ENCODE measurements at places on chromosomes 12 and 14.

GRCh38 chr14:70555890-70556289, 21.1 kb upstream of the ADAM20 start:
- no peak for DNase-seq

GRCh38 chr14:26233118-26233517, 364.7 kb downstream of the NOVA1 start:
- DNase-seq, result peak; percentile 11

DNA sequence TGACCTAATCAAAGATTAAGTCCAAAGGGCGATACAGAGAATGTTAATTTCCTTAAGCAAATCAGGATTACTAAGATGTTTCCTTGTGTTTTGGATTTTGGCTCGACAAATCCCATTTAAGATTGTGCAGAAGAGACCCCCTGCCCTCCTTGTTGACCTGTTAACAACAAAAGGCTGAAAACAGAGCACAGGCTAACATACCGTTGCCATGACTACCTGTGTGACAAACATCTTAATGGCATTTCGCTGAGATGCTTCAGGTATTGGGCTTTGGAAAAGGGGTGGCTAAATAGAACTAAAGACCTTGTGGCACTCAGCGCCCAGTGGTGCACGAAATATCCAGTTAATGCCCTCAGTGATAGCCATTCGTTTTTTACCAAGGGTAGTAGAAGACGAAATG, 1532.3 kb upstream of the TMEM132C start:
- DNase-seq, result no peak

DNA sequence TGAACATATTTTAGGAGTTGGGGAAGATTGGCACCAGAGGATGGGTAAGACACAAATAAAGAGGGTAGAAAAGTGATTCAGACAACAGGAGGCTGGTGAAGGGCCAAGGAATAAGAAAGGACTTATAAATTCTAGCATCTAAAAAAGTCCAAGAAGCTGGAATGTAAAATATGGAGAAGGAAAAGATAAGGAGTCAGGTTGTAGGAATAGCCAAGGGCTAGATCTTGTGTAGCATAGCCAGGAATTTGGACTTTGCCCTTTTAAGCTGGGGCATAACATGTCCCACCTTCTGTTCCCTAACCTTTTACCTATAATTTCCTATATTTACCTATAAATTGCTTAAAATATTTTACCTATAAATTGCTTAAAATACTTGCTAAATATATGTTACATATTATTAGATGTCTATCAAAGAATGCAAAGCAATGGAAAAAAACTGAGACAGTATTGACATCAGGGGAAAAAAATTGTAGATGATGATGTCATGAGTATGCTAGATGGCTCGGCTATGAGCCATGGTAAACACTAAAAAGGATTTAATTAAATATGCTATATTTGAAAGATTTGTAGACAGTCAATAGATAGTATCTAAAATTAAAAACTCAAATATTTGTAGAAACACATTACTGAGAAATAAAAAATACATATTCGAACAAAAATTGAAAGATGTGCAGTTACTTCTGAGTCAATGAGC, 99.7 kb upstream of the PLEKHG7 start:
- DNase-seq, result no peak

DNA sequence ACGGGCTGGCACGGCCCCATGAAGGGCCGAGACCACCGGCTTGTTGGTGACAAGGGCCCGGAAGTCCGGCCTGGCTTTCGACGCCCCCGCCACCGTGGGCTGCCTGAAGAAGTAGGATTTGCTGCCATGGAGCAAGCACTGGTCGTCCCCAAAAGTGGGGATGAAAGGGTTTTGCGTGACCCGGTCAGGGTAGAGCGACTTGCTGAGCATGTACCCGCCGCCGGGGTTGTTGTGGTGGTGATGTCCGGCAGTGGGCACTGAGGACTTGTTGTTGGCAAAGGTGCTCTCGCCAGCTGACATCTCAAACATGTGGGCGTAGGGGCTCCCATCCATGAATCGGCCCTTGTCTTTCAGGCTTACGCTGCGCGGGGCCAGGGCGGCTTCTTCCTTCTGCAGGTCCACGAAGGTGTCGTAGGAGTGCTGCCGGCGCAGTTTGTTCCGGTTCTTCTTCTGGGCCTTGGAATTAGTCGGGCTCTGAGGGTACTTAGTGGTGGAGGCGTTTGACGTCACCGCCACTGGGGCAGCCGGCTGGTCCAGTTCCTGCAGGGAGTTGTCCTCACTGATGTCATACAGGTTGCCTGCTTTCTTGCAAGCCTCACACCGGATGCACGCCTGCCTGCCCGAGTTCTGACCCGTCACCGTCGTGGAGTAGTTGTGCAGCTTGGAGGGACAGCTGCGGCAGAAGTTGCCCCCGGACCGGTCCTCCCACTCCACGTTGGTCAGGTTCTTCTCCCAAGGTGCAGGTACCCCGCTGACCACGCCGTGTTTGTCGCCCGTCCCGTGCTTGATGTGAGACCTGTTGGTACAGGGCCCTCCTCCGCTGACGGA, 366.6 kb downstream of the EMP1 start:
- no peak for DNase-seq

- no peak for DNase-seq
Measured at GRCh38 chr12:6340745-6341416, 995 bp downstream of the TNFRSF1A start.

DNA sequence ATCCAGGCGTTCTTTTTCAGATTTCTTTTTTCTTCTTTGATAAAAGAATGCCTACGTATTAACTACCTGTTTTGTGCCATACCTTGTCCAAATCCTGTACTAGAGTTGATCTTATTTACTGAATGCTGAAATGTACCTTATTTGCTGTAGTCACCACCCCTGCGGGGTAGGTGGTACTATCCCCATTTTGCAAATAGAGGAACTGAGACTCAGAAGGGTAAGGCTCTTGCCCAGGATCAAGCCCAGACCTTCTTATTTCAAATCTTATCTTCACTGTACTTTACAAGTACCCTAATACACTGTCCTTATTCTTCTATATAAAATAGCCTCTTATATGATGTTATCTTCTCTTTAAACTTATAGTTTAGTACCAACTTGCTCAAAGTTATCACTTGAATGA, 206.5 kb downstream of the SLC41A2 start:
- DNase-seq, result no peak

GRCh38 chr14:30884901-30885300, 10.5 kb downstream of the COCH start:
- DNase-seq, result no peak

DNA sequence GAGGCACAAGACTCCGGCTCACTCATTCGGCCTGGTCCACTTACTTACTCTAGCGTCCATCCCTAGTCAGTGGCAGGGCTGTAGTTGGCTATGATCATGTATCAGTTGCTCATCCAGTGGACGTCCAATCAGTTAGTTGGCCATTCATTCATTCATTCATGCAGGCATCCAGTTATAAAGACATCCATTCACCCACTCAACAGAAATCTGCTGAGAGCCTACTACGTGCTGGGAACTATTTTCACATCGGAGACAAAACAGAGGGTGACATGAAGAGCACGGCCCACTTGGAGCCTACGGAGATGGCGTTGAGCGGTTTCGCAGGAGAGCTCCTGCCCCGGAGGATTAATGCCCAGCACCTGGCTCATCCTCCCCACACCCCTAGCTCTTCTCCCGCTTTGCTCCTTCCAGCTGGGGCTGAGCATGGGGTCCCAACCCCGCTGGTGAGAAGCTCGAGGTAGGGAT, 49.7 kb downstream of the SNAPC1 start:
- no peak for DNase-seq

GRCh38 chr14:33612197-33612505, 338.7 kb downstream of the EGLN3 start:
- no peak for DNase-seq

GRCh38 chr14:58299401-58300330, 1.3 kb downstream of the ARID4A start:
- no peak for DNase-seq

GRCh38 chr14:81169711-81170103, 51.1 kb downstream of the GTF2A1 start:
- no peak for DNase-seq

DNA sequence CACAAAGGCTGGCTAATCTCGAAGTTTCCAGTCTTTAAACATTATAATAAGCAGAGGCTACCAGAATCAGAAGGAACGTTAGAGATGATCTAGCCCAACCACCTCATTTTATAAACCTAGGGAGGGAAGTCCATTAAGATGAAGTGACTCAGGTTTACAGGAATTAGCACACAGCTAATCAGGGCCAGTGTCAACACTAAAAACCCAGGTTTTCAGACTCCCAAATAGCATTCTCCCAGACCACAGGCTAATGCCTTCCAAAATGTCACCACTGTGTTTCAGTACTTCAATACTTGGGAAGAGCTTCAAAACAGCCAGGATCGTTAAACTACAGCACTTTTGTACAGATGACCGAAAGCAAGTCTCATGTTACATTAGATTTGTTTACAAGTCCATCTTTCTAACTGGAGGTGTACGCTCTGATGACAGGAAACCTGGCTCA, 89.2 kb downstream of the FOXN3 start:
- peak; percentile 55 for DNase-seq

DNA sequence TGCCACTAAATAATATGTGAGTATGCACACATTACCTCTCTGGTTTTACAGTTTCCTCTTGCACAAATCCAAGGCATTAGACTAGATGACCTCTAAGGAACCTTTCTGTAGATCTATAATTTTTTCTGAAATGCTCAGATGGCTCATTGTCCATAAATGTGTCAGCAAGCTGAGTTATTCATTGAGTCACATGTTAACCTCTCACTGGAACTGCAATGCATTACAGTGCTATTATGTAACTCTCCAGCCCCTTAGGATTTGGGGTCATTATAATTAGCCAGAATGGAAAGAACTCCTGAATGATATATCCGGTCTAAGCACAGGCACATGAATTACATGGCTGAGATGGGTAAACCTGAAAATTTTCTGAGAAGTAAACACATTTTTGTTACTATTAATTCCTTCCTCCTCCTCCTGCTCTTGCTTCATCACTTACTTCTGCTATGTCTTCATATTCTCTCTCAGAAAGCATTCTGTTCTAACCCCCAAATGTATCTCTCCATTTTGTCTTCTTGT, 20.3 kb upstream of the DRAM1 start:
- no peak for DNase-seq

GRCh38 chr14:96634481-96634880, 132.3 kb downstream of the PAPOLA start:
- no peak for DNase-seq

DNA sequence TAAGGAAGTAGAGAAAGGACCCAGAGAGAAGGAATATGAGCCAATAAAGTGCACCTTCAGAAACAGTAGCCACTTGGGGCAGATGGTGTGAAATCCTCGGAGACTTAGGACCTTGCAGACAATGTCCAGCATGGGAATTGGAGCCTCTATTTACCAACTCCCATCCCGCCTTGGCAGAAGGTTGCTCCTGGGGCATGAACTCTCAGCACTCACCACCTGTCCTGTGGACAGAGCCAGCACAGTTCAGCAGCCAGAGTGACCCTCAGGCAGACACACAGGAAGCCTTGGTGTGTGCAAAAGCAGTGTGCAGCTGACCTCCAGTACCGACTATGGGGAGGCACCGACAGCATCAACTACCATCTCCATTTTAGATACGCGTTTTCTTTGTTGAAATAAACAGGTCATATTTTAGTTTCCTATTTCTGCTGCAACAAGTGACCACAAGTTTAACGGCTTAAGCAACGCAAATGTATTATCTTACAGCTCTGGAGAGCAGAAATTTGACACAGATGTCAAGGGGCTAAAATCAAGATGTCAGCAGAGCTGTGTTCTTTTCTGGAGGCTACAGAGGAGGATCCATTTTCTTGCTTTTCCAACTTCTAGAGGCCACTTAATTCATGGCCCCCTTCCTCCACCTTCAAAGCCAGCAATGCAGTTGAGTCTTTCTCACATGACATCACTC, 428.1 kb downstream of the MED13L start:
- DNase-seq, result no peak

DNA sequence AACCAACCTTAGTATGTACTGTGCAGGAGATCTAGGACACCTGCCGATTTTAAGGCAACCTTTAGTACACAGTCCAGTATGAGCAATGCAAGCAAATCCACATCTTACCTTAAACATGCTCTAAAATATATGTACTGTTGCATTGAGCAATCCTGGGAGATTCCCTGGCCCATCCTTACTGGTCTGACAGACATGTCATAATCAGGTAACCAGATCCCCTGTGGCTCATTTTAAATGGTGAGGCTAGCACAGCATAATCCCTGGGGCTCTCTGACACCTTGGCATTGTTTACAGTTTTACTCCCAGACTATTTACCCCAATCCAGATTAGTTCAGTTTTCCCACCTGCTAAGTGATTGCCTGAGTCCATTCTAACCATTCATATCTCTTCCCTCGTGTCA, 15.1 kb downstream of the BMAL2 start:
- DNase-seq, result no peak

DNA sequence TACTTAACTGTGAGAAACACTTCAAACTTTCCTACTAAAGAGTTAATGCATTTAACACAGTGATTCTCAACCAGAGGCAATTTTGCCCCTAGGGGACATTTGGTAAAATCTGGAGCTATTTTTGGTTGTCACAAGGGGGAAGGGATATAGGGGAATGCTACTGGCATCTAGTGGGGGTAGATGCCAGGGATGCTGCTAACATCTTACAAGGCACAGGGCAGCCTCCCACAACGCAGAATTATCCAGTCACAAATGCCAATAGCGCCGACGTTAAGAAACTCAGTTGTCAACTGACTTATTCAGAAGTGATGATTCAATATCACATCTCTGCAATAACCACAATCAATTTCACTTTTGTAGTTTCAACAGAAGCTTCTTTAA, 2.0 kb downstream of the EEA1 start:
- DNase-seq, result no peak

GRCh38 chr12:31326736-31327659, 1.0 kb upstream of the SINHCAF start:
- DNase-seq, result no peak

- DNase-seq, result no peak
Measured at GRCh38 chr14:31660191-31660590, 99.0 kb downstream of the NUBPL start.

GRCh38 chr14:97943619-97944018, 1146.4 kb downstream of the VRK1 start:
- no peak for DNase-seq

DNA sequence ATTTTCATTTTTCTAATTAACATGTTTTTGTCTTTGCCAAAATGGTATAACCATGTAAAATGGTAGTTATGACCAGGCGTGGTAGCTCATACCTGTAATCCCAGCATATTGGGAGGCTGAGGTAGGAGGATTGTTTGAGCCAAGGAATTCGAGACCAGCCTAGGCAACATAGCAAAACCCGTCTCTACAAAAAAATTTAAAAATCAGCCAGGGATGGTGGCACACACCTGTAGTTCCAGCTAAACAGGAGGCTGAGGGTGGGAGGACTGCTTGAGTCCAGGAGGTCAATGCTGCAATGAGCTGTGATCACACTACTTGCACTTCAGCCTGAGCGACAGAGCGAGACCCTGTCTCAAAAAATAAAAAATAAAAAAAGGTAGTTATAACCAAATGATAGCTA, 23.1 kb downstream of the PPTC7 start:
- DNase-seq, result no peak

GRCh38 chr12:388541-389141, 479 bp downstream of the KDM5A start:
- DNase-seq, result no peak

DNA sequence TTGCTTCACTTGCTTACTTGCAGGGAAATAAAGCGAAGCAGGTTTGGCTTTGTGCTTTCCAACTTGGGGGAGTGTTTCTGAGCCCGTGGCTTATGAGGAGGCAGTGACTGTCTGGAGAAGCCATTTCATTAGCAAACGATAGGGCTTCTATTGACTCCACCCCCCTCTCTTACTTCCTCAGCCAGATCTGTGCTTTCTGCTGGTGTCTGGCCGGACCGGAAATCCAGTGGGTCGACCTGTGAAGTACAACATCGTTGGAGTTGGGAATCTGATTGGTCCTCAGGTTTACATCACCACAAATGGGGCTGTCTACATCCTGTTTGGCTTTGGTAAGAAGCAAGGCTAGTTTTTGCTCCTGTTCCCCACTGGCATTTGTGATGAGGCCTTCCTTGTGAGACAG, 22.3 kb downstream of the FAM234B start:
- no peak for DNase-seq

Data from NCI-H748 treated with DMSO at 0.1 percent for 48 hours (cell line).